ENCODE measurements at places on chromosomes 16 and 17. TPM values are rescaled to one million over a fixed set of nuclear protein-coding genes. Genes with fewer than 3 reads are reported as not detected.

Gene GAST
- total RNA-seq, result not detected

Gene CNGB1
- not detected for total RNA-seq

Gene CDH3
- total RNA-seq, result 0.51 TPM

Gene KCTD19
- 0.62 TPM for total RNA-seq

Gene C16orf96
- not detected for total RNA-seq

GRCh38 chr16:85733839-85734170 is 17.1 kb downstream of the C16orf74 start:
- no peak overlapping the region for H3K27ac ChIP-seq
- no peak for DNase-seq
- peaks cover 8% of the 10 kb centered on the region for H3K4me1 ChIP-seq
- peaks cover 3% of the 10 kb centered on the region for H3K27me3 ChIP-seq

DNA sequence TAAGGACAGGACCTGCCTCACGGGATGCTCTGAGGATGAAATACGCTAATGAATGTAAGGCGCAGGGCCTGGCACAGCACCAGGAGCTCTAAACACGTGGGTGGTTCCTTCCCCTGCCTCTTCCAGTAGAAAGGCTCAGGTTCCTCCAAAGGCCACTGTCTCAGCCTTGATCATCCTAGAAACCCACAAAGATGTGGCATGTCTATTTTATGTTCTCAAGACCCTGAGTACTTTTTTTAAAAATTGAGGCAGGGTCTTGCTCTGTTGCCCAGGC is 17.0 kb upstream of the MEAK7 start:
- no peaks in the 10 kb centered on the region for H3K27me3 ChIP-seq
- H3K36me3 ChIP-seq, result peaks cover 19% of the 10 kb centered on the region
- peaks cover 58% of the 10 kb centered on the region for H3K4me1 ChIP-seq

DNA sequence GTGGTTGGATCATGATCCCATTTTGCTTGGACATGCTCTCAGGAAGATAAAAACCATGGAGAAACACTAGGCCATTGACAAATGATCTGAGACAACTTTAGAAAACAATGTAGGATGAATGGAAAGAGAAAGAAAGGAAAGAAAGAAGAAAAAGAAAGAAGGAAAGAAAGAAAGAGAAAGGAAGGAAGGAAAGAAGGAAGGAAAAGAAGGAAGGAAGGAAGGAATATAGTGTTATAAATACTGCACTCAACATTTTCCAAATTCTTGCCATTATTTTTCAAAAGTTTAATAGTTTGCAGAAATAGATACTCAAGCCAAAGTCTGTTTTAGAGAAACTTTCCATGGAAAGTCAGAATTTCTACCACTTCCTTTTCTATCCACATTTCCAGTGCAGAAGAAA is 39.2 kb upstream of the CACNG3 start:
- peak overlapping the region; percentile 1 for H3K27ac ChIP-seq
- no peaks in the 10 kb centered on the region for H3K27me3 ChIP-seq
- no peak for DNase-seq
- no peak overlapping the region for H3K4me3 ChIP-seq
- H3K36me3 ChIP-seq, result peaks cover 16% of the 10 kb centered on the region

- peaks cover 1% of the 10 kb centered on the region for H3K27me3 ChIP-seq
- DNase-seq, result no peak
- H3K36me3 ChIP-seq, result no peaks in the 10 kb centered on the region
These were observed 383.0 kb downstream of the CPPED1 start for GRCh38 chr16:12420661-12421209.

DNA sequence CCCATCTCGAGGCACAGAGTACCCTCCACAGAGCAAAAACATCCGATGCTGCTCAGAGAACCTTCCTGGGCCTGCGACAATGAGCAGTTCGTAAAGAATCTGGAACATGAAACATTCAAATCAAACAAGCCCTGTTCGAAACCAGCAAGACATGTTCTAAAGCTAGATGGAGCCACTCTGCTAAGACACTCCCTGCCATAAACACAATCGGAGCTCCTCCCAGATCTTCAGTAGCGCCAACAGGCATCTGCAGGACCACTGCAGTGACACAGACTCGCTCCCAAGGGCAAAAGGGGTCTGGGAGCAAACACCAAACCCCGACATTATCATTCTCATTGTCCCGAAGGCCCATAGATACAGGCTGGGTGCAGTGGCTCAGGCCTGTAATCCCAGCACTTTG is 108.7 kb downstream of the ZFHX3 start:
- DNase-seq, result no peak
- no peaks in the 10 kb centered on the region for H3K4me1 ChIP-seq
- no peaks in the 10 kb centered on the region for H3K36me3 ChIP-seq
- peaks cover 3% of the 10 kb centered on the region for H3K27me3 ChIP-seq
- H3K4me3 ChIP-seq, result no peak overlapping the region

DNA sequence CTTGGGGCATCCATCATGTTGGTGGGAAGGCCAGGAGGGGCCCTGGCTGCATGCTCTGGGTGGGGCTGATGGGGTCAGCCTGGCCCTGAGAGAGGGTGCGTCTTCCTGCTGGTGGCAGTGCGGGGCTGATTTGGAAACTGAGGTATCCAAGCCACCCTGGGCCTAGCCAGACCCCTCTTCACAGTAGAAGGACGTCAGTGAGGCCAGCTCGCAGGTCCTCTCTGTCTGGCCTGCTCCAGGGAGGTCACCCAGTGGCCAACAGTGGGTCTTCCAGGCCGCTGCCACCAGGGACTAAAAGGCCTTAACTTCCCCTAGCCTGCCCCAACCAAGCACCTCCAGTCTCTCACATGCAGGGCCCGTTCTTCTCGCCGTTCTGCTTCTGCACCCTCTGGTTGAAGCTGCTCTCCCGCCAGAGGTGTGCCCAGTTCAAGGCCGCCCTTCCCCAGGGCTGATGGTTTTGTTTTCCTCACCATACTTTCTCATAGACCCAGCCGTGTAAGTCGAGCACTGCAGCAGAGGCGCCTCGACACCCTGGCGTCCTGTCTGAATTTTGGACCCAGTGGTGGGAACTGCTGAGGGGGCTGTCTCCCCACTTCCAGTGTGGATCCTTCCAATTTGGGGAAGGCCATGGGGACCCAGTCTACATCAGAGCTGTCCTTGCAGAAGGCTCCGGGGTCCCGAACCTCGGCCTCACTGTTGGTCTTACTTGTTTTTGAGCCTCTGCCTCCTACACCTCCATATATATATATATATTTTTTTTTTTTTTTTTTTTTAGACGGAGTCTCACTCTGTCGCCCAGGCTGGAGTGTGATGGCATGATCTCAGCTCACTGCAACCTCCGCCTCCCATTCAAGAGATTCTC is 42.9 kb upstream of the CDC42EP4 start:
- no peaks in the 10 kb centered on the region for H3K4me1 ChIP-seq
- no peak for DNase-seq
- H3K27ac ChIP-seq, result no peak overlapping the region

DNA sequence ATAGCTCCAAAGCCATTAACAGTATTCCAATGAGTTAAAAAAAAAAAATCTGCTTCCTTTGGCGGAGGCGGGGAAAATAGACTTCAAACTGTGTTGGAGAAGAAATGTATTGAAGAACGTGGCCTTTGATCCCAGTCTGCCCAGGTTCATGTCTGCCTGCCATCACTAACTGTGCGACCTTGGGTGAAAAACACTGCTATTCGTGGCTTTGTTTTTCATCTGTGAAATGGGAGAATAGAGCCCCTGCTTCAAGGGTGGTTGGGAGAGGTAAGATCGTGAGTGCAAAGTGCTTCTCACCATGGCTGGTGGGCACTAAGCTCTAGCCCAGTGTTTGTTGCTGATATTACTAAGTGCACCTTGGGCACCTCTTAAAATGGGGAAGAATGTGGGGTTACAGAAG is 69.5 kb downstream of the VPS35L start:
- H3K27me3 ChIP-seq, result no peaks in the 10 kb centered on the region
- DNase-seq, result no peak
- H3K4me1 ChIP-seq, result no peaks in the 10 kb centered on the region
- no peak overlapping the region for H3K4me3 ChIP-seq

- DNase-seq, result no peak
- no peak overlapping the region for H3K4me3 ChIP-seq
- H3K4me1 ChIP-seq, result no peaks in the 10 kb centered on the region
- H3K27me3 ChIP-seq, result peaks cover under 1% of the 10 kb centered on the region
- no peak overlapping the region for H3K27ac ChIP-seq
These were observed 93.9 kb downstream of the CPPED1 start for GRCh38 chr16:12709807-12710206.

GRCh38 chr16:89720551-89720812 is 216 bp downstream of the VPS9D1 start:
- peaks cover 32% of the 10 kb centered on the region for H3K4me1 ChIP-seq
- peaks cover 26% of the 10 kb centered on the region for H3K36me3 ChIP-seq
- H3K4me3 ChIP-seq, result peak overlapping the region; percentile 82
- peak overlapping the region; percentile 72 for H3K27ac ChIP-seq

GRCh38 chr17:44069974-44070454 is 521 bp upstream of the G6PC3 start:
- peaks cover 21% of the 10 kb centered on the region for H3K4me1 ChIP-seq
- peak overlapping the region; percentile 98 for H3K4me3 ChIP-seq
- no peak for DNase-seq
- peaks cover 7% of the 10 kb centered on the region for H3K36me3 ChIP-seq

DNA sequence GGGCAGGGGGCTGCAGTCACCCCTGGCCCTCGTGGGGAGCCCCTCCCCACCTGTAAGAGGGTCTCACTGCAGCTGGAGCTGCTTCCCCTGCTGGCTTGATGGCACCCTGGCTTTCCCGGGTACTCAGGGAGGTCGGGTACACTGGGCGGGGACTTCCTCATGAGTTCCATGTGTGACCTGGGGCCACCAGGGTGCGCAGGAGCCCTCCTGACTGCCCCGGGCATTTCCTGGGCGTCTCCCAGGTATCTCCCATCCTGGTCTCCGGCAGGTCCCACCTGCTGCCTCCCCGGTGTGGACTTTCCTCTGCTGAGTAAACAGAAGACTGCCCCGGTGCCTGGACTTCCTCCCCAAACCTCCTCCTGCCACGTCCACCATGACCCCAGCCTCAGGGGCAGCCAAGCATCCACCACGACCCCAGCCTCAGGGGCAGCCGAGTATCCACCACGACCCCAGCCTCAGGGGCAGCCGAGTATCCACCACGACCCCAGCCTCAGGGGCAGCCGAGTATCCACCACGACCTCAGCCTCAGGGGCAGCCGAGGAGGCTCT is 40.9 kb downstream of the CBFA2T3 start:
- H3K4me1 ChIP-seq, result no peaks in the 10 kb centered on the region
- no peak overlapping the region for H3K27ac ChIP-seq
- H3K4me3 ChIP-seq, result no peak overlapping the region
- no peaks in the 10 kb centered on the region for H3K36me3 ChIP-seq
- peaks cover 22% of the 10 kb centered on the region for H3K27me3 ChIP-seq
- no peak for DNase-seq

DNA sequence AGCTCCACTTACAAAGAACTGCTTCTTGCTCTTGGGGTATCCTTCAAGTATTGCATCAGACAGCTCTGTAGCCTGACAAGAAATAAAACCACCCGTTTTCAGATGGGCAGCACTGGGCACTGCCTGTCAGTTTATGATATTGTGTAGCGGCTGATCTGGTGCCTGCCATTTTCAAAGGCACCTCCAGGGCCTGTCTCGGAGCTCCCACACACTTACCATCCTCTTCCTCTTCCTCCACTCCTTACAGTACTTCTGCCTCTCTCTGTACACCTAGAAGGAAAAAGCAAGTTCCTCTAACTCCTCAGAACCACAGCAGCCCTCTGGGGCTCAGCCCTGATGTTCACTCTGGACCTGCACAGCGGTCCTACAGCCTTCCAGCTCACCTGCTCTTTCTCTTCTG is 4.4 kb downstream of the PSMC3IP start:
- no peak overlapping the region for H3K4me3 ChIP-seq
- H3K36me3 ChIP-seq, result peaks cover 55% of the 10 kb centered on the region
- no peaks in the 10 kb centered on the region for H3K27me3 ChIP-seq
- H3K4me1 ChIP-seq, result peaks cover 45% of the 10 kb centered on the region
- no peak for DNase-seq

DNA sequence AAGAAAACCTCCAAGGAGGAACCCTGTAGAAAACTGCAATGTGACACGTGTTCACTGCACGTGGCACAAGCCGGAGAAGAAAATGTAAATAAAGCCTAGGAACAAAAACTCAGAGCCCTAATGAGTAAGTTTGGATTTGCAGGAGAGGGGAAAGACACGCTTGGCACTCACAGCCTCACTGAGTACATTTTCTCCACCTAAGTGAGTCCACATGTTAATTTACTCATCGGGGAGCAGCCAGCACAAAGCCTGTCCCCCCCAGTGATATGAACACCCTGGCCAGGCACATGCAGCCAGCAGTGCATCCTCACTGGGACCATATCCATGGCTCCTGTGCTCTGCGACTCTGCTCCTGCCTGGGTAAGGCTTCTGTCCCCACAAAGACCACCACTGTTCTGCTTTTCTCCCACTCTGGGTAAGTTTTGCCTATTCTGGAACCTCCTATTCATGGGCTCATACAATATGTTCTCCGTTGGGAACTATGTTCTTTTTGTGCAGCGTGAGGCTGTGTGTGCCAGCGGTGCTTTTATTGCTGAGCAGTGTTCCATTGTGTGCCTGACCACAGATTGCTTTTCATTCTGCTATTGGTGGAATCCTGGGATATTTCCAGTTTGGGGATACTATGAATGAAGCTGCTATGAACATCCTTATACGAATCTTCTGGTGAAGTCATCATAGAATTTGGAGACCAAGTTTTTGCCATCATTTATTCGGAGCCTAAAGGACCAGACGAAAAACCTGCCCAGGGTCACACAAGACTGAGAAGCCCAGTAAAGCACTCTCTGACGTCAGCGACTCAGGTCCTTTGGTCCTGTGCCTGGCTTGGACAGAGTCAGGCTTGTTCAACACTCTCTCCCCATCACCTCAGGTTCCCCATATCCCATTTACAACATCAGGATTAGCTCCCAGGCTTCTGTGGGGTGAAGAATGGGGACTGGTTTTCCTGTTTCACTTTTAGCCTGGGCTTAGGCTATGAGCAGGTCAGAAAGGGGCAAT is 53.3 kb downstream of the RNF112 start:
- DNase-seq, result no peak
- H3K36me3 ChIP-seq, result no peaks in the 10 kb centered on the region
- no peak overlapping the region for H3K4me3 ChIP-seq
- peaks cover 17% of the 10 kb centered on the region for H3K4me1 ChIP-seq
- H3K27ac ChIP-seq, result no peak overlapping the region
- H3K27me3 ChIP-seq, result no peaks in the 10 kb centered on the region

DNA sequence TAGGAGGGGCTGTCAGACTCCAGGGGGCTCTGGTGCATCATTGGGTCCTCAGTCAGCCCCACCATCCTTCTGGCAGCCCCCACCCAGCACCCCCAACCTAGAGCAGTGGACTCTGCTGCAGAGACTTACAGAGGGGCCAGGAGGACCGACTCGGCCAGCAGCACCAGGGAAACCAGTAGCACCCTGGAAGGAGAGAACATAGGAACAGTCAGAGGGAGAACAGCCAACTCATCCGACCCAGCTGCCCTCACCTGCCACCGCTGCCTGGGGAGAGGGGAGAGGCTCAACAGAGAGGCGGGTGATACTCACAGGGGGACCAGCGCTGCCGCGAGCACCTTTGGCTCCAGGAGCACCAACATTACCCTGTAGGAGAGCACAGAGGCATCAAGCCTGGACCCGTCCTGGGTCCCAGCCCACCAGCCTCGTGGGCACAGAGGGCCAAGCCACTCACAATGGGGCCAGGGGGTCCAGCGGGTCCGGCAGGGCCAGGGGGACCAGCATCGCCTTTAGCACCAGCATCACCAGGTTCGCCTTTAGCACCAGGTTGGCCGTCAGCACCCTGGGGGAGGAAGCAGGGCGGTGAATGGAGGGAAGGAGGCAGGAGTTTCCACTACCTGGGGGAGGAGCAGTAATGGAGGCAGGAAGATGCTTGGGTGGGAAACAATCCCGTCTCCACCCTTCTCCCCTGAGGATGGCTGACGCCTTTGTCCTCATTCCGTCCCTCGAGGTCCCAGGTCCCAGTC is 11.7 kb downstream of the COL1A1 start:
- H3K27me3 ChIP-seq, result peaks cover 2% of the 10 kb centered on the region
- H3K36me3 ChIP-seq, result no peaks in the 10 kb centered on the region
- no peak for DNase-seq
- H3K27ac ChIP-seq, result no peak overlapping the region
